ENCODE measurements at places on chromosomes 1 and 21. TPM values are rescaled to one million over a fixed set of nuclear protein-coding genes. Genes with fewer than 3 reads are reported as not detected.

DNA sequence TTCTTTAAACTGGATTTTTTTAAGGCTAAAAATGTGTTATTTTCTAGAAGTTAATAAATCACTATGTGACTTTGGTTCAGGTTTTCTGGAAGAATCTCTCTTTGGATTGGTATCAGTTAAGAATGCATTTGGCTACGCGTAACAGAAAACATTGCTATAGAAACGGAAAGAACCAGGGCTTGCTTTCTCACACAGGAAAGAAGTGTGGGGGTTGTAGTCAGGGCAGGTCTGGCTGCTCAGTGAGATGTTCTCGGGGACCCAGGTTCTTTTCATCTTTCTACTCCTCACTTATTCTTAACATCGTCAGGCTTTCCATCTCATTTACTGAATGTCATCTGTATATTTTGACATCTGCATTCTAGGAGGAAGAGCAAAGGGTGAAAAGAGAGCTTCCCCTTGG lies 191.4 kb downstream of the ZBTB18 start:
- no peak for DNase-seq

GRCh38 chr1:150192012-150192411 lies 42.3 kb downstream of the PLEKHO1 start:
- no peak for DNase-seq

DNA sequence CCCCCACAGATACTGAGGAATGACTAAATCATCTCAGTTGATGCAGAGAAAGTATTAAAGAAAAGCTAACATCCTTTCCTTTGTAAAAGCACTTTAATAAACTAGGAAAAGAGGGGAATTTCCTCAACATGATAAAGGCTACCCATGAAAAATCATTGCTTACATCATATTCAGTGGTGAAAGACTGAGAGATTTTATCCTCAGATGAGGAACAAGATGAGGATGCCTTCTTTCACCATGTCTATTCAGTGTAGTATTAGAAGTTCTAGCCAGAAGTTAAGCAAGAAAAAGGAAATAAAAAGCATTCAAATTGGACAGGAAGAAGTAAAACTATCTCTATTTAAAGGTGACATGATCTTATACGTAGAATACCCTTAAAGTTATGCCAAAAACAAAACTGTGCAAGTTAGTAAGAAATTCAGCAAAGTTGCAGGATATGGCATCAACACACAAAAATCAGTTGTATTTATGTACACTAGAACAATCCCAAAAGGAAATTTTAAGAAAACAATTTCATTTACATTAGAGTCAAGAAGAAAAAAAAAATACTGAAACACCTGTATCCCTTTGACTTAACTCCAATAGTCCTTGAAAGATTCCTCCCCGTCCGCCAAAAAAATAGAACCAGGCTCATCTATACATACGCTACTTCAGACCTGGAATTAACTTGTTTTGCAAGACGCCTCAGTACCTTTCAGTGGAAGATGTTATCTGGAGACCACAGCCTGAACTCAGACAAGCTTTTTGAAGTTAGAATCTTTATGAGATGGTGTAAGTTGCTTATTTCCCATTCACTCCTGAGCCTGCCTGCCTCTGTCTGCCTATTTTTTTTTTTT lies 17.5 kb downstream of the ZMYM4 start:
- no peak for DNase-seq

DNA sequence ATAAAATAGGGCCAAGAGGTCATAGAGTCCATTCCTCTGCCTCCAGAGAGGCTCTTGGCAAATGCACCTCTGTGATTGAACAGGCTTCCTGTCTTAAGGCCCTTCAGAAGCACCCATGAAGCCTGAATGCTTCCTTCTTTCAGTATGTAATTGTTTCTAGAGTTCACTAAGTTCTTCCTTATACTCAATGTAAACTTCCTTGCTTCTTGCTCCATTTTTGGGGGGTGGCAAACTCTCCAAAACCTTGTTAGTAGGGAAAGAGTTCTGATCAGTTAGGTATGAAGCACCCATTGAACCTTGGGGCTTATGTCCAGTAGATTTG lies 102.3 kb upstream of the LPGAT1 start:
- DNase-seq = no peak

DNA sequence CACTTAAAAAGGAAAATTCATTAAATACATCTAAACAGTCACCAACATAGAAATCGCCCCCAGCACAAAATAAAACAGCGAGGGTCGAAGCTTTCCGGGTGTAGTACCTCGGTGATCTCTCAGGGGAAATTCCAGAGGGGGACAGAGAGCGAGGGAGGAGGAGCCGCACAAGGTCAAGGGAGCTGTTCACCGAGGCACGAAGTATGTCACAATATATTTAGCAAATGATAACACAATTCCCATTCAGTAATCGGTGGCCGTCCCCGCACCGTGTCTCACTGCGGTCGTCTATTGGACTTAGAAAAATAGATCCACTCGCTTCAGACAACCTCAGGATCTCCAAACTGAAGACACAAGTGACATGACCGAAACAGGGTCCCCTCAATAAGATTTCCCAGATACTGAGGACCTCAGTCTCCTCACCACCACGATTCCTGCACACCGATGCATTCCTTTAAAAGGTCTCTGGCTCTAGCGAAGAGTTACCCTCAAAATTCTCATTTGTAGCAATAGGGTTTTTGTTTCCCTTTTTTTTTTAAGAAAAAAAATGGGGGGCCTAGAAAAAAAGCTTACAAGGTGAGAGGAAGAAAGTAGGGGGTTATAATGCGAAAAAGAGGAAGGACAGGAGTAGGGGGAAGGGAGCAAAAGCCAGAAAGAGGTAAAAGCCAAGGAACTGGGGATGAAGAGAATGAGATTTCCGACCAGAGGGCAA lies 1.1 kb downstream of the LPGAT1 start:
- peak; percentile 74 for DNase-seq

DNA sequence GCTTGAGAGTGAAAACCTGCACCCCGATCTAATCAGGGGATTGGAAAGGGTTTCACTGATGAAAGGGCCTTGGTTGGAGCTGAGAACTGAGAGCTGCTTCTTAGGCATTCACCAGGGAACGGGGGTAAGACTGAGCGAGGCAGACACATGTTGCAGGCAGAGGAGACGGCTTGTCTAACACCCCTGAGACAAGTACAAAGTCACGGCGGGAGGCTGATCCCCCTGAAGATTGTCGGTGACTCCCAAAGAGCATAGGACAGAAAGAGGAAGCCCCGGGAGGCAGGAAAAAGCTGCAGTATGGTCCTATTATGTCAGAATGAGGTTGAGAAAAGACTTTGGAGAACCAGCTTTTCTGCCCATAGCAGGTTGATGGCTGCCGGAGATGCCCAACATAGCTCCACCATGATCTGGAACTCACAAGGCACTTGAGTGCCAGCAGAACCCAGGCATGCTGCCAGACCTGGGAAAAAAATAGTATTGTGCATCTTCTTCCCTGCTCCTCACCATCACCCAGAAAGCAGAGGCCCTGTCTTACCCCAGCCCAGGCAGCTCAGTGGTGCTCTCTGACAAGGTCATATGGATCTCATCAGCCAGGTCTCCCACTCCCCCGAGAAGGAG lies 463.9 kb upstream of the PROX1 start:
- peak; percentile 78 for DNase-seq

- no peak for DNase-seq
These were observed 253.0 kb upstream of the HOOK1 start for GRCh38 chr1:59561796-59562195.

- DNase-seq = no peak
These were observed 37.8 kb downstream of the LRRC8C start for GRCh38 chr1:89670711-89671110.

- DNase-seq = peak; percentile 93
These were observed 66.3 kb downstream of the CD58 start for GRCh38 chr1:116504308-116505156.

GRCh38 chr1:186878356-186878755 lies 49.6 kb downstream of the PLA2G4A start:
- no peak for DNase-seq

DNA sequence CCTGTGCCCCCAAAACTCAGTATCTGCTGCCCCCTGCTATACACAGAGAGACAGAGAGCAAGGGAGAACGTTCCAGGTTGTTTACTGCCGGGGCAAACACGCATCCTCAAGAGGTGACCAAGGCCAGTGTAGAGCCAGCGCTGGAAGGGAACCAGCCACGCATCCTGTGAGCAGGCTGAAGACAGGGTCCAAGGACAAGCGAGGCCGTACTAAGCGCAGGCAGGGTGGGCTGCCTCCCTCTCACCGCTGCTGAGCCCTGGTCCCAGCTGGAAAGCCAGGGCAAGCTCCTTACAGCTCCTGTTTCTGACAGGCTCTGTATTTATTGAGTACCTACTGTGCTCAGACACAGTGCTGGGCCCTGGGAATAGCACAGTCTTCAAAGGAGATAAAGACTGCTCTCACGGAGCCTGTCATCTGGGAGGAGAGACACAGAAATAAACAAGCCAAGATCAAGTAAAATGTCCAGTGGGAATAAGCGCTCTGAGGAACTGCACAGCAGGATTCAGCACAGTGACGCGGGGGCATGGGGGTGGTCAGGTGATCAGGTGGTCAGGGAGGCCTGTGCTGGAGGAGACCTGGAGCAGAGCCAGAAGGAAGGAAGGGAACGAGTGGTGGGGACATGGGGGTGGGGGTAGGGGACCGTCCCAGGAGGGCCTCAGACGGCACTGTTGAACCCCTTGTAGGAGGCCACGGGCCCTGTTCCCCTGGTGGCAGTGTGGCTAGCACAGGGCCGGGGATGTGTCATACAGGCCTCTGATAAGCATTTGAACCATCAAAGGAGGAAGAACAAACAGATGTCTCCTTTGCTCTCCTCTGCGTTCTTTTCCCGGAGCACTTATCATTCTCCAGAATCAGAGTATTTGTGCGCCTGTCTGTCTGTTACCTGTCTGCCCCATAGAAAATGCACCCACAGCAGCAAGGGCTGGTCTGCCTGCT lies 37.8 kb upstream of the EFHD2 start:
- no peak for DNase-seq

DNA sequence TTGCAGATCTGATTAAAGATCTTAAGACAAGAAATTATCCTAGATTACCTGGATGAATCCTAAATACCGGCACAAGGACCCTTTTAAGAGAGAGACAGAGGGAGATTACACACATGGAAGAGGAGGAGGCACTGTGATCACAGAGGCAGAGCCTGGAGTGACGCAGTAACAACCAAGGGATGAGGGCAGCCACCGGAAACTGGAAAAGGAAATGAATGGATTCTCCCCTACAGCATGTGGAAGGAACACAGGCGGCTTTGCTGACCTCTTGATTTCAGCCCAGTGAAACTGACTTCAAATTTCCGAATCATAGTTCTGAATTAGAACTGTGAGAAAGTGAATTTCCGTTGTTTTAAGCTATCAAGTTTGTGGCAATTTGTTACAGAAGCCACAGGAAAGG lies 50.2 kb upstream of the IVNS1ABP start:
- DNase-seq = no peak

GRCh38 chr1:177753655-177754054 lies 216.2 kb downstream of the SEC16B start:
- no peak for DNase-seq

- no peak for DNase-seq
These were observed 20.8 kb upstream of the GBP1 start for GRCh38 chr1:89085781-89086180.

- no peak for DNase-seq
These were observed 49.8 kb downstream of the ADAMTS1 start for GRCh38 chr21:26795412-26795805.

- DNase-seq = no peak
These were observed 41.2 kb upstream of the RAB4A start for GRCh38 chr1:229229721-229230139.

DNA sequence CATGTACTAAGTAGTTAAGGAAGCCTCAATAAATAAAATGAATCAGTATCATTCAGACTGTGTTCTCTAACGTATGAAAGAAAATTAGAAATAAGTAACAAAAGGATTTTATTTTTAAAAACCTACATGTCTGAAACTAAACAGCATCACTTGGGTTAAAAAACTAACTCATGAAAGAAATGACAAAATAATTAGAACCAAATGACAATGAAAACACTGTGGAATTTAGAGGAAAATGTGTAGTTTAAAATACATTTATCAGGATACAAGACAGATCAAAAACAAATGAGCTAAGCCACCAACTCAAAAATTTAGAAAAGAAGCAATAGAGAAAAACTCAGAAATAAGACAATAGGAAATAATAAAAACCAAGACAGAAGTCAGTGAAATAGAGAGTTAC lies 108.7 kb downstream of the TENT5C start:
- DNase-seq = no peak

GRCh38 chr1:87705233-87705632 lies 376.6 kb downstream of the LMO4 start:
- no peak for DNase-seq

DNA sequence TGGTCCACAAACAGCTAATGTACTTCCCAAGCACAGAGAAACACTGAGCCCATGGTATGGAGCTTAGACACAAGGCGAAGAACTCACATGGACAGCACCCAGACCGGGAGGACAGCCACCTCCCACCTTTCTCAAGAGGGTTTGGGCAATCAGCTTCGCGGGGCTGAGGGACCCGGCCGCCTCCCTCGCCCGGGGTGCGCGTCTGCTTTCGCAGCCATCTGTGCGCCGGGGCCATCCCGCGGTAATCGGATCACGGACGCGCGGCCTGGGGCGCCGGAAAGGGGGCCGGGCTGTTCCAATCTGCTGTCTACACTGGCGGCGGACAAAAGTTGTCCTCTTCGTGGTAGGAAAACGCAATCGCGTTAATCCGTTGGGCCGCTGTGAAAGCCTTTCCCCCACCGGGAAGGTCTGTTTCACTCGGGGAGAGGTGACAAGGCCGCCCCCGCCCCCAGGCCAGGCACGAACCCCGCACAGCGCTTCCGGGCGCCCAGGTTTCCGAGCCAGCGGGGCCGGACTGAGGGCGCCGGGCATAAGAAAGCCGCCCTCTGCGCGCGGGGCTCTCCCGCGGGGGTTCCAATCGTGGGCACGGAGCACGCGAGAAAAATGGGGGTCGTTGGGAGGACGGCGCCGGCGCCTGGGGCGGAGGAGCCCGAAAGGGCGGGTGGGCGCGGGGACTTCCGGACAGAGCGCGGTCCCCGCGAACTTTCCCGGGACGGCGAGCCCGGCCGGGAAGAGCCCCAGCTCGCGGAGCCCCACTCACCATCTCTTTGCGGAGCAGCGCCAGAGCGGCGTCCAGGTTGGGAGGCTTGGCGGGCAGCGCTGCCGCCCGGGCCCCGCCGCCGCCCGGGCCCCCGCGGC lies 664 bp downstream of the FAM89A start:
- no peak for DNase-seq

DNA sequence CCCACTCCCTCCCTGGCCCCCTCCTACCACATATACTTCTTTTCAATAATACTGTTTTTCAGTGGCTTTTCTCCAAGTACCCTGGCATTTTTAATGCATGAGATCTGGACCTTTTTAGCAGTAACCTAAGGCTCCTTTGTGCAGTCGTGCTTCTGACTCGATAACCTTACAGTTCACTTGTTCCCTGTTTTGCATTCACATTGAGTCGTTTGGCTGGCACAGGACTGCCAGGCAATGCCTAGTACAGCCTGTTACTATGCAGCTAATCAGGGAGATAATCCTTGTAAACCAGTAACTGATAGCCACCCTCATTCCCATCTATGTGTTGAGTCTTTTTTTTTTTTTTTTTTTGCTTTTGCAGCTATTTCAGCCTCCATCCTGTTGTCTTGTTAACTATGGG lies 3.7 kb downstream of the ATP1B1 start:
- DNase-seq = no peak

The NR0B2 gene
- total RNA-seq = 5.7 TPM

The SLAMF7 gene
- 1.2 TPM for total RNA-seq

The LENEP gene
- total RNA-seq = not detected

The PLEKHN1 gene
- not detected for total RNA-seq

The SMPDL3B gene
- not detected for total RNA-seq

The HSD11B1 gene
- 15.0 TPM for total RNA-seq

The FCRL3 gene
- 0.22 TPM for total RNA-seq

The RPE65 gene
- 0.13 TPM for total RNA-seq

The PNRC2 gene
- total RNA-seq = 80.0 TPM

All from cardiac septum (tissue), 1 donor.